ENCODE measurements at places on chromosomes 11 and 22. TPM values are rescaled to one million over a fixed set of nuclear protein-coding genes. Genes with fewer than 3 reads are reported as not detected.

CRELD2 gene
- polyA plus RNA-seq: 86.3 TPM

DNA sequence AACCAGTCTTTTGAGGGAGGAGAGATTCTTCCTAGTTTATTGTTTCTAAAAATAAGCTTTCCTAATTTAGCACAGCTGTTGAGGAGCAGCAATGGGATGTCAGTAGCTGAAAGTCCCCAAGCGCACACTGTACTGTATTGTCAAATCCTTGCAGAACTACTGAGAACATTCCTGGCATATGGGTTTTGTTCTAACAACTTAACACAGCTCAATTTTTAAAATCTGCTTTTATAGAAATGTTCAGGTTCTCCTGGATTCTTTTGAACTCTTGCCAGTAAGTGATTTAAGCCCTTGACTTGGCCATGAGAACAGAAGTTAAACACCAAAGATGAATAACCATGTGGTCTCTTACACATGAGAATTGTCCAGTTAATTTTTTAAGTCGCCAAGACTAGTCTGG, 218.6 kb downstream of the FAT3 start:
- no peak overlapping the region for H3K27ac ChIP-seq
- no peaks in the 10 kb centered on the region for H3K27me3 ChIP-seq
- DNase-seq: no peak
- H3K36me3 ChIP-seq: no peaks in the 10 kb centered on the region

DNA sequence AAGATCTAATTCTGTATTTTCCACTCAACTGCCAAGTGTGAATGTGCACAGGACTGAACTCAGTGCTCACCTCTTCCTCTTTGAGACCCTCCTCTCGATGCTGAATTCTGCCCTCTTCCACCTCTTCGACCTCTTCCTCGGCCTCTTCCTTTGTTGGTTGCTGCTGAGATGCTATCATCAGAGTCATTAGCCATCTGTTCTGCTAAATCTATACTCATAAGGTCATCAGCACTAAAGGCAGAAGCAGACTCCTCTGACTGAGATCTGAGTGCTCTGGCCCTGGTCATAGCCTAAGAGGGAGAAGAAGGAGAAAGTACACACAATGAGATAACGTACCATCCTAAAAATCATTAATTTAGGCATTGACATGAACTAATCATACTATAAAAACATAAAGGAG, 45.9 kb upstream of the GPR83 start:
- H3K27ac ChIP-seq: no peak overlapping the region
- H3K27me3 ChIP-seq: no peaks in the 10 kb centered on the region
- no peaks in the 10 kb centered on the region for H3K4me1 ChIP-seq
- no peak for DNase-seq
- H3K4me3 ChIP-seq: no peak overlapping the region
- peaks cover 4% of the 10 kb centered on the region for H3K36me3 ChIP-seq

DNA sequence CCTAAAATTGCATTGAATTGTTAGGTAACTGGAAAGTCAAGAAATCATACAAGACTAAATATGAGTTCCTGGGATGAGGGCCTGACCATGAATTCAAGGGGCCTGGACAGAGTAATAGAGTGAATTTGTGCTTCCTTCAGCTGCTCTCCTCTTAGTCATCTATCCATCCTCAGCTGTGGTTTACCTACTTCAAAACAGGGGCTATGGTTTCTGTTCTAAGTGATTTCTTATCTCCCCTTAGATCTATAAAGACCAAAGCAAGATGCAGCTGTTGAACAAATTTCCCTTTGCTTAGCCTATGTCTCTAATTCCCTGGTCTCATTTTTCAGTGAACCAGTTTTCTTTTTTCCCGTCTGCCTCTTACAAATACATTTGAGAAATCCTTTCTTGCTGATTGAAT, 428.5 kb downstream of the FAM181B start:
- H3K27me3 ChIP-seq: no peaks in the 10 kb centered on the region
- H3K36me3 ChIP-seq: no peaks in the 10 kb centered on the region
- H3K4me3 ChIP-seq: no peak overlapping the region
- no peaks in the 10 kb centered on the region for H3K4me1 ChIP-seq

LRP4 gene
- polyA plus RNA-seq: 0.86 TPM
